ENCODE measurements at places on chromosomes 1 and 21.
A peak's percentile ranks its signal among the peaks of the same experiment; 100 is the strongest.

DNA sequence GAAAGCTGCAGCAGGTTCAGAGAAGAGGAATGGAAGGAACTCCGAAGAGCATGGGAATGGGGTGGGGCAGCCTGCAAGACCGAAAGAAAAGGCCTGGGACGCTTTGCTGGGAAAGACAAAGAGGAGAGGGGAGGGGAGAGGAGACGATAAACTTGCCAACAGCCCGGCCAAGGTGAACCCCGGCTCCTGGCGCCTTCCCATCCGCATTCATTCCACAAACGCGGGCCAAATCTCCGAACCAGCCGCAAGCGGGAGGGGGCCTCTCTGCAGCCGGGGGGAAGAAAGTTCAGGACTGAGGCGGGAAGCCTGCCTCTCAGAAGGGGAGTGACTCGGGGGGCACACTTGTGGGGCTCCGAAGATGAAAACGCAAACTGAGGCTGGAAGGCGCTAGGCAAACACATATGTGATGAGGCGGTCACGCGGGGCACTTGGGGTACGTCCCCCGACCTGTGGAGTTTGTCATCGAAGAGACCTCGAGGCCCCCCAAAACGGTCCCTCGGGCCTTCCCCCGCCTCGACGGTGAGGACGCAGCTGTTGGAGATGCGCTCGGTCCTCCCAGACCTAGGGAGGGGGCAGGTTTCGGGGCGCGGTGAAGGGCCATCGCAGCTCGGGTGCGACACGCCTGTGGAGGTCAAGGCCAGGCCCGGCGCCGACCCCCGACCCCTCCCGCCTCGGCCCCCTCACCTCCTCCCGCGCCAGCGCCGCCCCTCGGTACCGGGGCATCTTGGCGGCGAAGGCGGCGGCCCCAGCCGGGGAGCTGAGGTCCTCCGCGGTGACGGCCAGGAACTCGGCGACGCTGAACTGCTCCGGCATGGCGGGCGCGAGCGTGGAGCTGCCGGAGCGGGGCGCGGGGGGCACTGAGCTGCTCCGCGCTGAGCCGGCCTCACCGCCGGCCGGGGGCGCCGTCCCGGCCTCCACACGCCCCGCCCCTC is at the start of gene ASAP3:
TSS of gene ASAP3 (minus strand) at position 859 of the 932 bp plus-strand sequence. CDS start at position 813, 46 bp downstream.
- DNase-seq, result peak; percentile 33

- DNase-seq, result no peak
Measured at GRCh38 chr1:68973459-68974244, 476.8 kb upstream of the DEPDC1 start.

- no peak for DNase-seq
Measured at GRCh38 chr1:116259663-116260062, 113.4 kb upstream of the ATP1A1 start.

GRCh38 chr1:26121854-26122773 is 10.5 kb downstream of the PDIK1L start:
- DNase-seq, result no peak

DNA sequence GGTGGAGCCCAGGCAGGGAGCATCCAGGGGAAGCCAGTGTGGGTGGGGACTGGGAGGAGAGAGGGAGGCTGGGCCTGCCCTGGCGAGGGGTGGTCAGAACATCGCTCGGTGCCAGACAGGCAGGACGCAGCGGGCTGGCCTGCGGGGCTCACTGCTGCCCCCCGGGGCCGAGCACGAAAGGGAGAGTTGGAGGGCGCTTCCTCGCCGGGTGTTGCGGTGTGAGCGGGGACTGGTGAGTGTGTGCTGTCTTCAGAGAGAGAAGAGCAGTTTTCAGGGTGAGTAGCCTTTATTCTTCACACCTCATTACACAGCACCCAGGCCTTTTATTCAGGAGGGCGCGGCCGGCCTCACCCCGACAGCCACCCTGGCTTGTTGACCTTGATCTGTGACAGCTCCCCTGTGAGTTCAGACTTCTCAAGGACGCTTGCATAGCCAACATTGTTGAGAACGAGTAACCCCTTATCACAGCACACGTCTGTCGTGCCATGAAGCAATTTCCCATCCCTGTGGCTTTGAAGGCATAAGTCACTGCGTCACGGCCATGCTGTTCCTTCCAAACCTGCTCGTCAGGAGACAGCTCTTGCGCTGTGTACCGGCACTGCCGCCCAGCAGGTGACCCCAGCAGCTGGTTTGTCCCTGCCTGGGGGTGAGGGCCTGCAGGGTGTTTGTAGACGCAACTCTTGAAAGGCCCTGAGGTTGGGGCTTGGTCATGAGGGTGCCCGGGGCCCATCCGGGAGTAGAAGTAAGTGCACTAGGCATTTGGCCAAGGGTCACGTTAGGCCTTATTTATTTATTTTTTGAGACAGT is 54.6 kb downstream of the PRKCZ start:
- peak; percentile 30 for DNase-seq

DNA sequence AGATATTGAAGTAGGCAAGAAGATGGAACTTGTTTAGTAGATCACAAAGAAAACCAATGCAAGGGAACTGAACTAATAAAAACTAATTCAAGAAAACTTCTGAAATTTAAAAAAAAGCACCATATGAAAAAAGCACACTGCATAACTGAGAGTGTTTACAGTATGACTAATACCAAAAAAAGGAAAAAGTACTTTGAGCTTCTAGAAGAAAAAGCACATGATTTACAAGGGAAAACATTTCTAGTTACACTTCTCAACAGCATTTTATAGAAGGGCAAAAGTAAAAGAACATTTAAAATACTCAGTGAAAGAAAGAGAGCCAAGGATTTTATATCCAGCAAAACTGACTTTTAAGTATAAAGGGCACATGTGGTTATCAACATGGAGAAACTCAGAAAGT is 233.6 kb downstream of the RPS6KC1 start:
- no peak for DNase-seq

DNA sequence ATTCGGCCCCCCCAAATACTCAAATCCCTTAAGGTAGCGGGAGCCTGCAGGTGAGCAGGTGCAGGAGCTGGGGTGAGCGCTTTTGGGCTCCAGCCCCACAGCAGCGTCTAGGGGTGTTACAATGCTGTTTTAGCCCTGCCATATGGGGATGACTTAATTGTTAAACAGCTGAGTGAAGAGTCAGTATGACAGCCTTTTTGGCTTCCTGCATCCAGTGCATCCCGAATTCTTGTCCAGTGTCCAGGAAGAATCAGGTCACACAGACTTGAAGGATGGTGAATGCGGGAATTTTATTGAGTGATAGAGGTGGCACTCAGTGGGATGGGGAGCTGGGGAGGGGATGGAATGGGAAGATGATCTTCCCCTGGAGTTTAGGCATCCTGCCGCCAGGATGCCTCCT is 30.4 kb upstream of the HHAT start:
- DNase-seq, result no peak

DNA sequence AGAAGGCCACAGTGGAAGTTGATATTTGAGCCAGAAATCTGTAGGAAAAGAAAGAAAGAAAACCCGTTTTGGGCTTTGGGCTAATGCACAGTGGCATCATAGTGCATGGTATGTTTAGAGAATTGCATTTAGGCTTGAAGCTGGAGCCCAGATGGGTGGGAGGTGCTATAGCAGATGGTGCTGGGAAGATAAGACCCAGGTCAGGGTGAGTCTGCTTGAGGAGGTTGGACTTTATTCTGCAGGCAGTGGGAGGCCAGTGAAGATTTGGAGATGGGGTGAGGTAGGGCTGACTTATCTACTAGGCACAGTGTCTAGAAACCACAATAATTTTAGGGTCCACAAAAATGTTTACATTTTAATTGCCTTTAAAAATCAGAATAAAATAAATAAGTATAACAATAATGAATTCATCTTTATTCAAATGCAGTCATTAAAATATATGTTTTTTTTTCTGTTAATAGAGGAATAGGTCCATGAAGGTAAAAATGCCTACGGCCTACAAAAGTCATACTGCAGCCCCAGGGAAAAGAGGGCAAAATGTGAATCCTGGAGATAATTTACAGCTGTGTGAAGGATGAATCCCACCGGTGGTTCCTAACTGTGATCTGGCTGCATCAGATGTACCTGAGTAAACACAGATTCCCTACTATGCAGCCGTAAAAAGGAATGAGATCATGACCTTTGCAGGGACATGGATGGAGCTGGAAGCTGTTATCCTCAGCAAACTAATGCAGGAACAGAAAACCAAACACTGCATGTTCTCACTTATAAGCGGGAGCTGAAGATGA is 8.7 kb downstream of the DNAJC6 start:
- DNase-seq, result peak; percentile 24

Measured in glutamatergic neuron (in vitro differentiated cells).